ENCODE measurements at places on chromosomes 3 and 15.

- no peak overlapping the region for H3K4me3 ChIP-seq
- DNase-seq, result no peak
- no peaks in the 10 kb centered on the region for H3K4me1 ChIP-seq
- no peak overlapping the region for H3K27ac ChIP-seq
These were observed 25.1 kb downstream of the OXSR1 start for GRCh38 chr3:38190481-38190881.

DNA sequence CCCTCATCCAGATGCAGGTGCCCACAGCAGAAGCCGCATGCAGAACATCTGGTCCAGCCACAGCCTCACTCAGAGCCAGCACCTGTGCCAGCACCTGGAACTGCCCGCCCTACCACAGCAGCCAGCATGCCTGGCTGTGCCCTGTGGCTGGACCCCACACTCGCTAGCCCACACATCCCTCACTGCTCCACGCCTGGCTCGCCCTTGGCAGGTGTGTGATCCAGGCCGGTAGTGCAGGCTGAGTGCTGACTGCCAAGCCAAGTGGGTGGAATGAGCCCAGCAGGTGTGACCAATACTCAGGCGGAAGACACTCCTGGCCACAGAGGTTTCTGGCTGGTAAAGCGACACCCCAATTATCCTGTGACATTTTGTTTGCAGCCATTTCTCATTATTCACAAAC is 162.4 kb upstream of the ROBO1 start:
- H3K4me1 ChIP-seq, result no peaks in the 10 kb centered on the region
- no peaks in the 10 kb centered on the region for H3K36me3 ChIP-seq
- no peaks in the 10 kb centered on the region for H3K27me3 ChIP-seq
- no peak overlapping the region for H3K4me3 ChIP-seq
- no peak for DNase-seq

DNA sequence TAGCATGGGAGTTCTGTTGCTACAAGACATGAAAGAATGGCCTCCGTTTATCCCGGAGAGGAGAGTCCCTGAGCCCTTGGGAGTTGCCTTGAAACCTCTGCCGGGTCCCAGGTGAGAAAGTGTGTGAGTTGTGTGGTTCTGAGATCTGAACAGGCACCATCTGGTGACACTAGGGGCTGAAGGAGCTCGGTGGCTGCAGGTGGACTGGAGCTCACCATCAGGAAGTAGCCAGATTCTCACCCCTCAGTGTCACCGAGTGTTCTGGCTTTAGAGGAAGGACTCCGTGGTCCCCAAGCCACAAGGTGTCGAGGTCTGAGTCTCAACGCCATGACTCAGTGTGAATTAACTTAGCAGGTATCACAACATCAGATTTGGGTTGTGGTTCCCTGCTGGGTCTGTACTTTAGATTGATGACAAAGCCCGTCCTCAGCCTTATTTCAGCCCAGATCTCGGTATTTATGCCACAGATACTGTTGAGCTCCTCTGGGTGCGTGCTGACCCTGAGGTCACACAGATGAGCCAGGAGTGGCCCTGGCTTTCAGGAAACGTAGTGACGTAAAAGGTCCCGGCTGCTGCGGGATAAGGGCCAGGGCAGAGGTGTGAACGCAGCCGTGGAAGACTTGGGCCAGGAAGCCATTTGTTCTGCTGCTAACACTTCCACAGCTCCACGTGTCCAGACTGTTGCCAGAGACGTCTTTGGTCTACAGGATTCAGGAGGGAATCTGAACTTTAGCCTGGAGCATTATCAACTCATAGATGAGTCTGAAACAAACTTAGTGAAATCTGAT is 54.4 kb downstream of the PGPEP1L start:
- H3K27me3 ChIP-seq, result no peaks in the 10 kb centered on the region
- H3K27ac ChIP-seq, result no peak overlapping the region
- DNase-seq, result no peak
- no peaks in the 10 kb centered on the region for H3K4me1 ChIP-seq
- no peaks in the 10 kb centered on the region for H3K36me3 ChIP-seq

DNA sequence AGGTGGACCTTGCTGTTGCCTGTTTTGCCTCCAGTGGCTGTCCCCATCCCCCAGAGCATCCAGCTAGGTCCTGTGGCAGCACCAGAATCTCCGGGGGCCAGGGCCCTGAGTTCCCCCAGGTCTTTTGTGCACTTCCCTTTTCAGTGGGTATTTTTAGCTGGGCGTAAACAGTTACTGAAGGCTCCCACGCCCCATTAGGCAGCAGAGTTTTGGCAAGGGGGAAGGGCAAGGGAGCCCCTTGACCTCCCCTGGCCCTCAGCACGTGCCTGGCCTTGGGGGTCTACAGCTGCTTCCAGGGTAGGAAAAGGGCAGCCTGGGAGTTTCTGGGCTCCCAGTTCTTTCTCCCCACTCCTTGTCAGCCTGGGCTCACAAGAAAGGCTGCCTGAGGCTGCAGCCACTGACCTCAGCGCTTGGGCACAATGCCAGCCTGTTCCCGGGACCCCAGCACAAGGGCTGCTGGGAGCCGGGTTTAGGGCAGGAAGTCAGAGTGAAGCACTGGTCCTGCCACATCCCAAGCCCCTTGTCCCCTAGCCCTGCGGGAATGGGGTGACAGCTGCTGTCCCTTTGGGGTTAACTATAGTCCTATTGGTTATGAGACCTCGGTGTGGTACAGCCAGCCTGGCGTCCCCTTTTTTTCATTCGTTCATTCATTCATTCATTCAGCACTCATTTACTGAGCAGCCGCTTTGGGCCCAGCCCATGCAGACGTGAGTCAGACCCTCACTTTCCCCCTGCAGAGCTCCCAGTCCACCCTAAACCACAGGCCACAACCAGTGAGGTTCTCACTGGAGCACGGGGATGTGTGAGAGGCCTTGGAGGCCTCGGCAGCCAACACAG is 8.4 kb downstream of the CSK start:
- H3K36me3 ChIP-seq, result no peaks in the 10 kb centered on the region
- peak; percentile 72 for DNase-seq
- no peaks in the 10 kb centered on the region for H3K4me1 ChIP-seq
- H3K27ac ChIP-seq, result peak overlapping the region; percentile 73
- H3K4me3 ChIP-seq, result no peak overlapping the region

GRCh38 chr3:150359381-150359780 is 48.7 kb upstream of the TSC22D2 start:
- H3K27ac ChIP-seq, result no peak overlapping the region
- DNase-seq, result no peak
- no peaks in the 10 kb centered on the region for H3K36me3 ChIP-seq
- no peaks in the 10 kb centered on the region for H3K4me1 ChIP-seq
- no peak overlapping the region for H3K4me3 ChIP-seq

DNA sequence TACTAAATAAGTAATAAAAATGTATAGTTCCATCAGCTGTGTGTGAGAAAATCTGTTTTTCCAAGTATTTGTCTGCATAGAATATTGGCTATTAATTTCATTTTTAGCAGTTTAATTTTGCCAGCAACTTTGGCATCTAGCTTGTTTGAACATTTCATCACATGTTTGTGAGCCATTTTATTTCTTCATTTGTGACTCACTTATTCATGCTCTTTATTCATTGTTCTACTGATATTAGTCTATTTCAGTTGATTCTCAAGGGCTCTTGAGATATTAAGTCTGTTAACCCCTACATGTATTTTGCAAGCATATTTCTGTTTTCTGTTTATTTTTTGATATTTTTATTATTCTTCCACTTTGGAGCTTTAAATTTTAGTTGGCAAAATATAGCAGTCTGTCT is 74.0 kb upstream of the PHLDB2 start:
- H3K4me3 ChIP-seq, result no peak overlapping the region
- H3K27ac ChIP-seq, result peak overlapping the region; percentile 88
- DNase-seq, result no peak
- H3K36me3 ChIP-seq, result no peaks in the 10 kb centered on the region
- no peaks in the 10 kb centered on the region for H3K4me1 ChIP-seq

DNA sequence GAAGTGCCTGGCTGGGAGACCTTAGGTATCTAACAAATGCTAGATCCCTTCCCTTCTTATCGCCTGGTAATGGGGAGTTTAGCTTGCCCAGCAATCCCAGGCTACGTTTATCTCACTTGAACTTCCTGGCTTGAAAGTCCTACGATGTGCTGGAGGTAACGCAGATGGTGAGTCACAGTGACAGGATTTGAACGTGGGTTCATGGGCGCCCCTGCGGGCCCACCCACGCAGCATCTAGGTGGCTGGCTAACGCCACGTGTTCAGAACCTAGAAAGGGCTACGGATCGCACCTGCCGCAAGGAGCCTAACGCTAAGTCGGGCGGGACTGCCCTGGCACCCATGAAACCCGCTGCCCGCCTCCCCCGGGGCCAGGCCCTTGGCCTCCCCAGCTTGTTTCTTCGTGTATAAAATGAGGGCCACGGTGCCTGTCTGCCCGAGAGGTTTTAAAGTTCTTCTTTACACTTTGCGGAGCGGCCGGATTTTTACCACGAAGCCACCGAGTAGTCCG is 600 bp upstream of the USP3 start:
- H3K4me1 ChIP-seq, result peaks cover 66% of the 10 kb centered on the region
- peak overlapping the region; percentile 98 for H3K27ac ChIP-seq
- H3K36me3 ChIP-seq, result no peaks in the 10 kb centered on the region
- no peaks in the 10 kb centered on the region for H3K27me3 ChIP-seq
- H3K4me3 ChIP-seq, result peak overlapping the region; percentile 80
- peak; percentile 77 for DNase-seq

DNA sequence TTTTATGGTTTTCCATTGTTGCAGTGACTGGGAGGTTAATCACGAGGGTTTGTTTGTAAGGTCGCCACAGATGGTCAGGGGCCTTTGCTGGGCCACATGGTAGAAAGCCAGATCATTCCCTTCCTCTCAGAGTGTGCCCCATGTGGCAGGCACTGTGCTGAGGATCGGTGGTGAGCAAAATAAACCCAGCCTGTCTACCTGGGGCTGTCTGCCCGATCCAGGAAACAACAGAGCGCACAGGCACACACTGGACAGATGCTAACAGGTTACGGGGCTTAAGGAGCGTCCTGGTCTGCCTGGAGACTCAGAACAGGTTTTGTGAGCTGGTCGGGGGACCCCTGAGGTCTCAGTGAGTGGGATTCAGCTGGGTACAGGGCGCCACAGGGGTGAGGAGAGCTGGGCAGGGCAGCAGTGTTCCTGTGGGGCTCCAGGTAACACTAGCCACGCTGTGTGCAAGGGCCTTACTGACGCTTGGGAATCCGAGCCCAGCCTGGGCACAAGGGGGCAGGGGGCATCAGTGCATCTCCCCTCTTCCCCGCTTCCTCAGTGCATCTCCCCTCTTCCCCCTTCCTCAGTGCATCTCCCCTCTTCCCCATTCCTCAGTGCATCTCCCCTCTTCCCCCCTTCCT is 136.4 kb downstream of the DNAJB8 start:
- no peaks in the 10 kb centered on the region for H3K27me3 ChIP-seq
- no peaks in the 10 kb centered on the region for H3K36me3 ChIP-seq
- H3K4me3 ChIP-seq, result no peak overlapping the region
- no peaks in the 10 kb centered on the region for H3K4me1 ChIP-seq

- H3K4me3 ChIP-seq, result no peak overlapping the region
- no peaks in the 10 kb centered on the region for H3K36me3 ChIP-seq
- H3K27me3 ChIP-seq, result no peaks in the 10 kb centered on the region
These were observed 2.7 kb upstream of the PLCL2 start for GRCh38 chr3:16881896-16882630.

- H3K27me3 ChIP-seq, result no peaks in the 10 kb centered on the region
- no peaks in the 10 kb centered on the region for H3K4me1 ChIP-seq
- H3K4me3 ChIP-seq, result no peak overlapping the region
- H3K27ac ChIP-seq, result no peak overlapping the region
- DNase-seq, result no peak
These were observed 519.6 kb downstream of the NTRK3 start for GRCh38 chr15:87736891-87737389.

GRCh38 chr3:179425075-179425474 is 26.2 kb downstream of the GNB4 start:
- no peaks in the 10 kb centered on the region for H3K27me3 ChIP-seq
- no peak overlapping the region for H3K27ac ChIP-seq
- no peak overlapping the region for H3K4me3 ChIP-seq
- DNase-seq, result no peak
